Right lobe of liver (tissue), 6 donors: ENCODE measurements at places on chromosomes 12 and 14. TPM values are rescaled to one million over a fixed set of nuclear protein-coding genes. Genes with fewer than 3 reads are reported as not detected.

TMPRSS12 gene
- not detected for total RNA-seq

TMEM63C gene
- total RNA-seq: not detected

CLEC14A gene
- 5.0 TPM for total RNA-seq

DNA sequence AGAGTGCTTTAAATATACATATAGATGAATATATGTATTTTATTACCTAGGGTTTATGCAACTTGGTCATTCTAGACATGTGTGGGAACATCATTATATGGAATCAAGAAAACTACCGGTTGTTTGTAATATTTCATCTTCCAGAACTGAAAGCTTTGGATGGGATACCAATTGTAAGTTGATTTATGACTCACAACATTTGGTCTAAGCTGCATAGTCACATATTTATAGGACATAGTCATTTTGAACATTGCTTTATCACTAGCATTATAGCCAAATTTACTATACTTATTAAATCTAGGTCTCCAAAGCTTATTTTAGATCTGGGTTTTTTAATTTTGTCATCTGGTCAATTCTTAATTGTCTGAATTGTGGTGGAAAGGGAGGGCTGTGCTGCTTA lies 83.7 kb upstream of the PCNX4 start:
- DNase-seq: no peak

DNA sequence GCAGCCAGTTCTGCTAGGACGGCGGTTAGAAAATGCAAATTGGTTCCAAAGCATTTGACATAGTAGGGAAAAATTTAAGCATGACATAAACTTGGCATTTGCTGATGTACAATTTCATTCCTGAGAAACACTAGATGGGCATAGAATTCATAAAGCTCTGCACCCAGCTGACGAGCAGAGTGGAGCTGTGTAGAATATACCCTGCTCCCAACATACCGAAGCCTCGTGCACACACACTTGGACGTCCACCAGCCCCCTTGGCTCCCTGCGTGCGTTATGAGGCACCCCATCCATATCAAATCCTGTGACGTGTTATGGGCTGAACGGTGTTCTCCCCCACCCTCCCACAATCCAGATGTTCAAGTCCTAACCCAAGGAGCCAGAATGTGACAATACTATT lies 65.4 kb downstream of the CLMN start:
- no peak for DNase-seq
